ENCODE measurements at places on chromosomes 12 and 14. TPM values are rescaled to one million over a fixed set of nuclear protein-coding genes. Genes with fewer than 3 reads are reported as not detected.
A peak's percentile ranks its signal among the peaks of the same experiment; 100 is the strongest.

DNA sequence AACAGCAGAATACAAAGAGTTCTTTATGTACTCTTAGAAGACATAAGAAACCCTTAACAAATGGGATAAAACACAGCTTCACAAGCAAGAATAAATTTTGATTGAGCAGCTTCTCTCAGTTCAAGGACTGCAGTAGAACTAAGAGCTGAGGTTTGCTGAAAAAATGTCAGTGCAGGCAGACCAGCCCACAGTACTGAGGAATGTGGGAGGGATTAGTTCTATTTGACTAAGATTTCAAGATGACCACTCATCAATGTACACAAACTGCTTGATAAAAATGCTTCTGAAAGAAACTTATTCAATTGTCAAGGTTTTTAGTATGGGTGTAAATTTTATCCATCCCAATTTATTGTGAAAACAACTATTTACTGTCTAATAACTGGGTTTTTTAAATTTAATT is 138.4 kb downstream of the SEC23A start:
- no peaks in the 10 kb centered on the region for H3K27me3 ChIP-seq
- no peaks in the 10 kb centered on the region for H3K4me1 ChIP-seq
- no peak overlapping the region for H3K27ac ChIP-seq
- H3K4me3 ChIP-seq: no peak overlapping the region
- no peaks in the 10 kb centered on the region for H3K36me3 ChIP-seq

DNA sequence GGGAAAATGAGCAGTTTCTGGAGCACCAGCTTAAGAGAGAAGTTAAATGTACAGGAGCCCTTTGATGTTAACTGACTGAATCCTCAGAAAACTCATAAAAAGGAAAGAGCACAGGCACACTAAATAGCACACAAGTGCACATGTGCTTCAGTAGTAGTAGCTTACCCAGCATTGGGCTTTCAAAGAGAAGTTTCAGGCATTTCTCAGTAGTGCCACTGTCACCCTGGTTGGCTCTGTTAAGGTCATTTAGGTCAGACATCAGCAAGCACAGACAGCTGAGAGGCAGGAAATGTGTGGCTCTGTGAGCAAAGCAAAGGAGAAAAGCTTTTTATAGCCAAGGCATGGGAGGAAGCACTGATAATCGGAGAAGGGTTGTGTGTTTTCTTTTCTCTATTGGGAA is 96.3 kb upstream of the HIF1A start:
- DNase-seq: no peak
- no peaks in the 10 kb centered on the region for H3K27me3 ChIP-seq

GRCh38 chr14:95440951-95441350 is 75.5 kb downstream of the SYNE3 start:
- H3K4me1 ChIP-seq: no peaks in the 10 kb centered on the region
- no peak overlapping the region for H3K4me3 ChIP-seq
- no peak overlapping the region for H3K27ac ChIP-seq
- H3K36me3 ChIP-seq: no peaks in the 10 kb centered on the region

- H3K36me3 ChIP-seq: no peaks in the 10 kb centered on the region
- H3K4me3 ChIP-seq: no peak overlapping the region
- DNase-seq: no peak
- no peaks in the 10 kb centered on the region for H3K4me1 ChIP-seq
- H3K27ac ChIP-seq: no peak overlapping the region
Measured at GRCh38 chr12:122646517-122647217, 56.5 kb downstream of the HCAR2 start.

DNA sequence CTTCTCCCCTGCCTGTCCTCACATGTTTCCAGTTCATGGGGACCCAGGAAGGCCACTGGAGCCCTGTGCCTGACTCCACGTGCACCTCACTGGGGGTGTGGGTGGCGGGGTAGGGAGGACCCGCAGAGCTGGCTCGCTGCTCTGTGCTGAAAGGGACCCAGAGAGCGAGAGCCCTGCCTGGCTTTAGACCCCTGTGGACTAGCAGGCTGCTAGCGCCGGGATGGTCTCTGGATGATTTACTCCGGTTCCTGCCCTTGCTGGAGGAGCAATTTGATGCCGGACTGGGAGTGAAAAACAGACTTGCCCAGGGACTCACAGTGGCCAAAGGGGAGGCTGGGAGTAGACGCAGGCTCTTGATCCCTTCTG is 49.0 kb downstream of the NTF3 start:
- peaks cover 5% of the 10 kb centered on the region for H3K4me1 ChIP-seq
- DNase-seq: peak; percentile 16
- H3K27ac ChIP-seq: no peak overlapping the region
- no peak overlapping the region for H3K4me3 ChIP-seq
- H3K36me3 ChIP-seq: no peaks in the 10 kb centered on the region

GRCh38 chr12:33536431-33536830 is 96.8 kb upstream of the SYT10 start:
- no peaks in the 10 kb centered on the region for H3K4me1 ChIP-seq
- H3K27me3 ChIP-seq: no peaks in the 10 kb centered on the region
- H3K27ac ChIP-seq: no peak overlapping the region
- no peaks in the 10 kb centered on the region for H3K36me3 ChIP-seq
- H3K4me3 ChIP-seq: no peak overlapping the region

DNA sequence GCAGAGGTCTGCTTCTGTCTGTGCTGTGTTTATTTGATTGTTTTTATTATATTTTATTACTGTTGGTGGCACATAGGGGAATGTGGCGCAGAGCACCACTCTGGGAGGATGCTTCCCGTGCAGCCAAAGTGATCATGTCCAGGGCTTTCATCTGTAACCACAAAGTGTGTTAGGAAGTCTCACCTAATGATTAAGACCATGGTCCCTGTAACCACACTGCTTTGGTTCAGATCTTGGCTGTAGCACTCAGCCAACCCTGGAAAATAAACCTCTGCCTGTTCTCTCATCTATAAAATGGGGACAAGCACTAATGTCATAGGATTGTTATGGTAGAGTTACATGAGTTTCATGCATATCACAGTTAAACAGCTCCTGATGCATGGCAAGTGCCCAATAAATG is 1.9 kb downstream of the RESF1 start:
- H3K4me1 ChIP-seq: peaks cover 29% of the 10 kb centered on the region
- no peak for DNase-seq
- no peak overlapping the region for H3K27ac ChIP-seq
- no peak overlapping the region for H3K4me3 ChIP-seq

The TMEM63C gene
- 14.1 TPM for total RNA-seq

- H3K27ac ChIP-seq: no peak overlapping the region
- H3K36me3 ChIP-seq: no peaks in the 10 kb centered on the region
- H3K4me3 ChIP-seq: no peak overlapping the region
- no peak for DNase-seq
- no peaks in the 10 kb centered on the region for H3K4me1 ChIP-seq
Measured at GRCh38 chr12:92089559-92089958, 56.1 kb downstream of the BTG1 start.

- no peaks in the 10 kb centered on the region for H3K4me1 ChIP-seq
- no peak overlapping the region for H3K27ac ChIP-seq
- no peaks in the 10 kb centered on the region for H3K27me3 ChIP-seq
- DNase-seq: no peak
Measured at GRCh38 chr14:83162361-83162929, 1628.8 kb upstream of the SEL1L start.

The KRT82 gene
- not detected for total RNA-seq

The KRT83 gene
- total RNA-seq: 1.2 TPM

The ARHGAP9 gene
- total RNA-seq: 24.8 TPM

- H3K27me3 ChIP-seq: no peaks in the 10 kb centered on the region
- H3K36me3 ChIP-seq: no peaks in the 10 kb centered on the region
- H3K4me3 ChIP-seq: no peak overlapping the region
- H3K27ac ChIP-seq: no peak overlapping the region
Measured at GRCh38 chr12:96107236-96107635, 71.8 kb upstream of the LTA4H start.

- H3K4me3 ChIP-seq: no peak overlapping the region
- H3K36me3 ChIP-seq: no peaks in the 10 kb centered on the region
- no peak overlapping the region for H3K27ac ChIP-seq
- no peaks in the 10 kb centered on the region for H3K4me1 ChIP-seq
- H3K27me3 ChIP-seq: no peaks in the 10 kb centered on the region
Measured at GRCh38 chr12:93944201-93944600, 204.2 kb upstream of the PLXNC1 start.

The ITGB7 gene
- 1.2 TPM for total RNA-seq

DNA sequence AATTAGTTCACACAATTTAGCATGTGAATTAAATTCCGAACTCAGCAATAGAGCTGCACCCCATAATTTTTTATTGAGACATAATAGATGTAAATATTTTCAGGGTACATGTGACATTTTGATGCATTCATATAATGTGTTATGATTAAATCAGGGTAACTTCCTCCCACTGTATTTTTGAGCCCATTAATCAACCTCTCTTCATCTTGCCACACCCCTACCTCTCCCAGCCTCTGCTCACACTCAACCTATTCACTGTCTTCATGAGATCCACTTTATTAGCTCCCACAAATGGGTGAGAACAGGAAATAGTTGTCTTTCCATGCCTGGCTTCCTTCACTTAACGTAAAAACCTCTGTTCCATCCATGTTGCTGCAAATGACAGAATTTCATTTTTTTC is 14.7 kb downstream of the IL26 start:
- H3K36me3 ChIP-seq: no peaks in the 10 kb centered on the region
- H3K27ac ChIP-seq: no peak overlapping the region
- no peaks in the 10 kb centered on the region for H3K4me1 ChIP-seq

- no peak overlapping the region for H3K27ac ChIP-seq
- H3K36me3 ChIP-seq: no peaks in the 10 kb centered on the region
- no peaks in the 10 kb centered on the region for H3K4me1 ChIP-seq
- DNase-seq: no peak
Measured at GRCh38 chr14:34023824-34024767, 73.2 kb upstream of the EGLN3 start.

DNA sequence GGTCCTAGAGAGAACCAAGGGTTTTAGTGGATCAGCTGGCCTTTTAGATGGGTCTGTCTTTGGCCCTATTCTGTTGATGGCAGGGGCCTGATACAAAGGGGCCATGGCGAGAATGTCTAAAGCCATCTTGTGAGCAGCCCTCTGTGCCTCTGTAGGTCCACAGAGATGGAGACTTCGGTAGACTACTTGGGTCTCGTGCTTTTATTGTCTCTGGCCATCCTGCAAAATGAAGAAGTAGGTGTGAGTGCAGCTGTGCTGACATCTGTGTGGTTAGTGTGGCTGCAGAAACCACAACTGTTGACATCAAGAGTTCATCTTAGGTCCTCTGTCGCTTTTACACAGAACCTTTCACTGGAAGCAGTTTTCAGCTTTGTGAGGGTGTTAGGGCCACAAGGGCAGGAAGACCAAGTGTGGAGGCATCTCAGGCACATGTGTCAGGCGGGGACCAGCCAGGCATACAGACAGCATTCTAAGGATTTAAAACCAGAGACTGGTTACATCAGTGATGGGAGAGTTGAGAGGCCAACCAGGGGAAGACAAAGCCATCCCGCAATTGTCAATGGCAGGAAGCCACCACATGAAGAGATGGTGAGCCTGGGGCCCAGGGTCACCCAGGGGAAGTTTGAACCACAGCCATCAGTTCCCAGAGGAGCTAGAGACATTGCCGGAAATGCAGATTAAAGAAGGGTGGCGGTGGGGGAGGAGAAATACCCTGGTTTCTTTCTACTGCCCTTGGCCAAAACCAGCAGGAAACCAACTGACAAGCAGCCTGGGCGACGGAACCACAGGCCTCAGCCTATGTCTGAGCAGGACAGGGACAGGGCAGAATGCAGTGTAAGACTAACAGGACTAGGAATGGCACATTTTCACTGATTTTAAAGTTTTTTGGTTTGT is 13.0 kb upstream of the TPCN1 start:
- H3K4me3 ChIP-seq: no peak overlapping the region
- H3K36me3 ChIP-seq: no peaks in the 10 kb centered on the region
- DNase-seq: no peak
- H3K4me1 ChIP-seq: peaks cover 16% of the 10 kb centered on the region
- no peaks in the 10 kb centered on the region for H3K27me3 ChIP-seq
